NCI-H1436 (cell line): ENCODE measurements at places on chromosomes 5 and 9.

DNA sequence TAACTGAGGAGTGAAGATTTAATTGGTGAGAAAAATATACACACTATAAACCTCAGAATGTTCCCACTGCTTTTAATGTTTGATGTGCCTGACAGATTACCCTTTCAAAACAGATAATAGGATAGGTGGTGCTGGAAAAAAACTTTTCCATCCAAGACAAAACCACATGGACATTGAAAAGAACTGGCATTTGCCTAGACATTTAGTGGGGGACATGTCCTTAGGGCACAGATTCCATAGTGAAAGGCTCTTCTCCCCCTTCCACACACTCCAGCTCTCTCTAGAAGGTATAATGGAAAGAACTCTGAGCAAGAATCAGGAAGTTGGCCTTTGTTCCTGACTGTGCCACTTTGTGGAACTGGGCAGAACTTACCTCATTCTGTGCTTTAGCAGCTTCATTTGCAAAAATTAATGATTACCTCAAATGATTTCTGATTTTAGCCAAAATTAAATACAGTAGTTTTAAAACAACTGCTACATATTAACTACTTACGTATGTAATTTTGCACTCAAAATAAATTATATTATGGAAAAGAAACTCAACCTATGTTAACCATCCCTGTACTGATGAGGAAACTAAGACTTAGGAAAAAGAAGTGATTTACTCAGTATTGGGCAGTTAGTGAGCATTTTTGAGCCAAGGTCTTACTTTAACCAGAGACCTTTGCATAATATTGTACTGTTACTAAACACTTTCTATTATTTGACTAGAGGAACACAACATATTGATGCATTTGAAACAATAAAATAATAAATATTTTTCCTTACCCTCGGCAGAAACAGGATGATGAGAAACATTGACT is 43.3 kb downstream of the TMC1 start:
- no peak for DNase-seq

DNA sequence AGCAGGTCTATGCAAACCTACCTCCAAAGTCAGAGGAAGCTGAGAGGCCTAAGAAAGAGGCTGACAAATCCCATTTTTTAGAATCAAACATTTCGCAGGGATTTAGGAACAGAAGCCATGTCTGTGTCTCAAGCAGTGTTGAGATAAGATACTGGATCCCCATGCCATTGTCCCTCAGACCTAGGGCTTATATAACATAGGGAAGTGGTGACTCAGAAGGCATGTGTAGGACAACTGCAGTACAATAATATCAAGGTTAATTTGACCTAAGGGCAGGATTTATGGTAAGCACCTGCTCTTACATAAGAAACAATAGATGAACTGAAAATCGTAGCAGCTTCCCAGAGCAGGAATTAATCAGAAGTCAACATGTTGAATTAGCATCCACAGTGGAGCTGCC is 459.4 kb downstream of the ANXA1 start:
- no peak for DNase-seq

DNA sequence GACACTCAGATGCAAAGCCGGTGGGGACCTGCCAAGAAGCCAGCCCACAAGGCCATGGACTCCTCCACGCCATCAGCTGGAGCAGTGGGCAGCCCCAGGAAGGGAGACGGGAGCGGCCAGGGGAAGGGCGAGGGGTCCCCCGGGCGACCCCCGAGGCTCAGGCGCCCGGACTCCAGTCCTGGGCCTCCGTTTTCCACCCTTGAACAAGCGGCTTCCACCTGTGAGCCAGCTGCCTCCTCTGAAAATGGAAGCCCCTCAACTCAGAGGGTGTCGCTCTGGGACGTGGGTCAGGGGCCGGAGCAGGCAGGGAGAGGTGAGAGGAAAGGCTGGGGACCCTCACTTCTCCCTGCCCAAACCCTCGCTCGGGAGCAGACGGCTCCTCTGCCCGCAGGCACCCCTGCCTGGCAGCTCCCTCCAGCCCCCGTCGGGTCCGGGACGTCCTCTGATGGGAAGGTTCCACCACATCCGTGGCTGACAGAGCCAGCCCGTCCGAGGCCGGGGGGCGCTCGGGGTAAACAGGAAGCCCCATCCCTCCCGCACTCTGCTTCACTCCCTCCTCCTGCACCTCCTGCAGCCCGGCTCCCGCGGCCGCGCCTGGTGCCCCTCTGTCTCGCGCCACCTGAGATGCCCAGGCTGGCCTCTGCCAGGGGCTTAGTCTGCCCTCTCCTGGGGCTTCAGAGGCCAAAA is 3.7 kb upstream of the EGFL7 start:
- no peak for DNase-seq

DNA sequence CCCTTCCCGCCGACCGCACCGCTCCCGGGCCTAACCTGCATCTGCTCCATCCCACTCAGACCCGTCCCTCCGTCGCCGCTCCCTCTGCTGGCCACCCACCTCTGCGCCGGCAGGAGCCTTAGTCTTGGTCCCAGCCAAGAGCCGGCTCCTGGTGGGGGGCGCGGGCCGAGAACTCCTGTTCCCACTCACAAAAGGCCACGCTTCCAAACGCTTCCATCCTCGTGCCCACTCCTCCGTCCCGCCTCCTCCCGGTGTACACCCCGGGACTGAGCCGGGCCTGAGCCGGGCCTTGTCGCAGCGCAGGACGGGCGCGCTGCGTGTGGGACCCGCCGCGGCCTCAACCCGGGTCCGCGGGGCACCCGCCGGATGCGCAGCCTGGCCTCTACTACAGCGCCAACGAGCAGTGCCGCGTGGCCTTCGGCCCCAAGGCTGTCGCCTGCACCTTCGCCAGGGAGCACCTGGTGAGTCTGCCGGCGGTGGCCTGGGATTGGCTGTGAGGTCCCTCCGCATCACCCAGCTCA is 7.5 kb downstream of the ADAMTS13 start:
- no peak for DNase-seq

- no peak for DNase-seq
Observed at GRCh38 chr5:128674837-128675446, 136.9 kb upstream of the FBN2 start.
